ENCODE measurements at places on chromosomes 5 and 9.

DNA sequence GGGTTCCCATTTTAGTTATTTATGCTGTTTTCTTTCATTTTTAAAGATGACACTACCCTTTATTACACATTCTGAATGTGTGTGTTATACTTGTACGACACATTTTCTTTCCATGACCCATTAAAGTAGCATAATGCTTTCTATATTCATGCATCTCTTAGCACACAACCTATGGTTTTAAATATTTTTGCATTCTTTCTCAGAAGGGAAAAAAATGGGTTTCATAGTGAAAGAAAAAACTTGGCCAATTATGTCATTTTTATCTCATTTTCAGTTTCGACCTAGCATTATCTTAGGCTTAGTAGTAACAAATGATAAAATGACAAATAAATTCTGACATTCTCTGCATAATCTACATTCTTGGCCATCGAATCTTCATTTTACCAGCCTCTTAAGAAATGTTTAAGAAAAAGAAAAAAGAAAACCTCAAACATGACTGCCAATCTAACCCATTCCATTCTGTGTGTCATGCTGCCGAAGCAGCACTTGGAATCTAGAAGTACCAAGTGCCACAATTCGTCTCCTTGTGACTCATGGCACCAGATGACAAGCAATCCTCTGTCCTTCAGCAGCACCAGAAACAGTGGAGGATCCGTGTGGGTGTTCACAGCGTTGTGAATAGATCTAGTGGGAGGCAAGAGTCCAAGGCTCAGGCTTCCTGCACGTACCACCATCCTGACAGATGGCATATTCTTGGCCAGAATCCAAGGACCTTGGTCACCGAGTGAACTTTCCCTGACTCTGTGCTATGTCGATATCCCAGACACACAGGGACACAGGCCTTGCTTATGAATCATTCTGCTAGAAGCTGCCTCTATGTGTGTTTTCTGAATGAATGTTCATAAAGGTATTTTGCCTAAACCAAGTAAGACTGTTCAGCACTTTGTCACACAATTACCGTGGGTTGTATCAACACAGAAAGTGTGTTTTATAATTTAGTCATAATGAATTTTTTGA lies 502.7 kb downstream of the NR2F1-AS1 start:
- DNase-seq: peak; percentile 80
- peaks cover 14% of the 10 kb centered on the region for H3K4me1 ChIP-seq
- H3K36me3 ChIP-seq: no peaks in the 10 kb centered on the region
- no peak overlapping the region for H3K4me3 ChIP-seq

GRCh38 chr9:87890837-87891236 lies 8.2 kb downstream of the SPATA31E1 start:
- DNase-seq: peak; percentile 56
- H3K36me3 ChIP-seq: no peaks in the 10 kb centered on the region
- H3K27ac ChIP-seq: no peak overlapping the region
- no peak overlapping the region for H3K4me3 ChIP-seq
- no peaks in the 10 kb centered on the region for H3K4me1 ChIP-seq

- H3K4me3 ChIP-seq: no peak overlapping the region
- DNase-seq: no peak
- no peak overlapping the region for H3K27ac ChIP-seq
- H3K4me1 ChIP-seq: no peaks in the 10 kb centered on the region
- no peaks in the 10 kb centered on the region for H3K27me3 ChIP-seq
- H3K36me3 ChIP-seq: peaks cover 36% of the 10 kb centered on the region
Observed at GRCh38 chr5:180790524-180790923, 12.1 kb downstream of the MGAT1 start.

GRCh38 chr5:174426851-174427250 lies 297.5 kb upstream of the MSX2 start:
- no peaks in the 10 kb centered on the region for H3K36me3 ChIP-seq
- H3K27me3 ChIP-seq: no peaks in the 10 kb centered on the region
- DNase-seq: no peak

GRCh38 chr9:69333716-69334115 lies 8.7 kb downstream of the ENTREP1 start:
- H3K27ac ChIP-seq: no peak overlapping the region
- H3K4me1 ChIP-seq: no peaks in the 10 kb centered on the region
- no peak for DNase-seq
- H3K36me3 ChIP-seq: no peaks in the 10 kb centered on the region

GRCh38 chr5:109996246-109996645 lies 306.5 kb downstream of the MAN2A1 start:
- no peaks in the 10 kb centered on the region for H3K36me3 ChIP-seq
- no peak overlapping the region for H3K4me3 ChIP-seq
- H3K27ac ChIP-seq: no peak overlapping the region

DNA sequence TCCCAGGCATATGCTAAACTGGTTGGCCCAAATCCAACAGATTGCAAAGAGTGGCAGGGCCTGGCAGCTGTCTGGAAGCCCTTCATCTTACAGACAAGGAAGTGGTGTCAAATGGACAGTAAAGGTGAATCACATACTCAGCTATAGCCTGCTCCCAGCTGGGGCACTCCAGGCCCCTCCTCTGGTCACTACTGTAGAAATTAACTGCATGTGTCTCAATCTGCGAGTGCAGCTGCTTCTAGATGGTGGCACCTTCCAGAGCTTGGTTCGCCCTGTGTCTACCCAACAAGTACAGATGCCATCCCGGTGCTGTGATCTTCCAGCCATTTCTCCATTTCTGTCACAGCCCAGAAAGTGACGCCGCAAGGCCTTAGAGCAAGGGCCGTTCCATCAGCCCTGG lies 50.2 kb downstream of the OTULIN start:
- no peaks in the 10 kb centered on the region for H3K4me1 ChIP-seq
- H3K36me3 ChIP-seq: peaks cover 64% of the 10 kb centered on the region
- H3K27me3 ChIP-seq: no peaks in the 10 kb centered on the region
- DNase-seq: no peak

Measured in right atrium auricular region (tissue), 2 donors.